Kidney tubule cell (primary cell): ENCODE measurements at places on chromosomes 6 and 20.

- DNase-seq: no peak
These were observed 455.9 kb upstream of the JARID2 start for GRCh38 chr6:14789996-14790395.

GRCh38 chr6:16766043-16766536, 4.8 kb upstream of the ATXN1 start:
- peak; percentile 94 for DNase-seq

DNA sequence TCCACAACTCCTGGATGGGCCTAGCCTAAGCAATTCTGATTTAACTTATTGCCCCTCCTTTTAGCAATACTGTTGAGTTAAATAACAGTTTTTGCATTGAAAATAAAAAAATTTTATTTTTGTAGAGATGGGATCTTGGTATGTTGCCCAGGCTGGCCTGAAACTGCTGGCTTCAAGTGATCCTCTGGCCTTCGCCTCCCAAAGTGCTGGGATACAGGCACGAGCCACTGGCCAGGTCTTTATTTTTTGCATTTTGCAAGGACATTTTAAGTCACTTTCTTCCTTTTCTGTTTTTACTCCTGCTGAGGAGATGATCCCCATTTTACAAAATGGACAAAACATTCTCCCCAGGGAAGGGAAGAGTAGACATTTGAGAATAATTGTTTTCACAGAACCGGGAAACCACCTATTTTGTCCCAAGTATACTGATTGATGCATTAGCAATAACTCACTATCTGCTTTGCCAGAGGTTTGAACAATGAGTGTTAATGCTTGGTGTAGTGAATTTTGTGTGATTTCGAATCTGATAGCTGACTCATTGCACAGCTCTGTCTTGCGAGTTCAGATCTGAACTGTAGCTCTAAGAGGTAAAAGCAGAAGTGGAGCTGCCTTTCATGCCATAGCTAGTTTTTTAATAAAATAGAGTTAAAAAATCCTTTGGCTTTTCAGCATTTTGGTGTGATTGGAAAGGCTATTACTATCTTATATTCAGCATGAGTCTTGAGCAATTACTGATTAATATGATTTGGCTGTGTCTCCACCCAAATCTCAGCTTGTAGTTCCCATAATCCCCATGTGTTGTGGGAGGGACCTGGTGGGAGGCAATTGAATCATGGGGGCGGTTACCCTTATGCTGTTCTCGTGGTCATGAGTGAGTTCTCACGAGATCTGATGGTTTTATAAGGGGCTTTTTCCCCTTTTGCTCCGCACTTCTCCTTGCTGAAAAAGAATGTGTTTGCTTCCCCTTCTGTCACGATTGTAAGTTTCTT, 20.9 kb downstream of the IGF2R start:
- peak; percentile 56 for DNase-seq

- DNase-seq: no peak
These were observed 3.1 kb downstream of the GTSF1L start for GRCh38 chr20:43723735-43724134.

DNA sequence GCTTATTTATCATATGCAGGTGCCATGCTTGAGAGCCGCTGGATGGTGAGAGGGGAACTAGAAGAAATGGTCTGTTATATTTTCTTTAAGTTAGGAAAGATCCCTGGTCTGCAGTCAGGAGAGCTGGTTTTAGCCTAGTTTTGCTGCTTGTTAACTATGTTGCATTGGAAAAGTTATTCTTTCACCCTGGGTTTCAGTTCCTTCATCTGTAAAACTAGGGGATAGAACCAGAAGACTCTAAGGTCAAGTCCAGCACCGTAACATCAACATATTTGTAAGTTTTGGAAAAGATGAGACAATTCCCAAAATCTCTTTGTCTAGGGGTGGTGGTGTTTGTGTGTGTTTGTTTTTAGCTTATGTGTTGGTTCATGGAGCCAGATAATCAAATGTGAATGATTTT, 304.0 kb downstream of the QKI start:
- no peak for DNase-seq

DNA sequence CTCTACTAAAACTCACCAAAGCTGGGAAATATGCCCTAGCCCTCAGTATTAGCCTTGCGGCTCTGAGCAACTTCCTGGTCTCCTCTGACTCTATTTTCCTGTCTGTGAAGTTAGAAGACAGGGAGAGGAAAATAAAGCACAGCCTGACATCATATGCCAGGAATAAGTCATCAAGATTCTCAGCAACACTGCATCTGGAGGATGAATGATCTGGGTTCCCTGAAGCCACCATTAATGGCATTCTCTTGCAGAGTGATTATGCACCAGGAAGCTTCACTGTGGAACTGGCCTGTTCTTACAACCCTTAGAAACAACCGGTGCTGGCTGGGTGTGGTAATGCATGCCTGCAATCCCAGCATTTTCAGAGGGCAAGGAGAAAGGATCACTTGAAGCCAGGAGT, 12.4 kb downstream of the ADGRF5 start:
- DNase-seq: peak; percentile 66

DNA sequence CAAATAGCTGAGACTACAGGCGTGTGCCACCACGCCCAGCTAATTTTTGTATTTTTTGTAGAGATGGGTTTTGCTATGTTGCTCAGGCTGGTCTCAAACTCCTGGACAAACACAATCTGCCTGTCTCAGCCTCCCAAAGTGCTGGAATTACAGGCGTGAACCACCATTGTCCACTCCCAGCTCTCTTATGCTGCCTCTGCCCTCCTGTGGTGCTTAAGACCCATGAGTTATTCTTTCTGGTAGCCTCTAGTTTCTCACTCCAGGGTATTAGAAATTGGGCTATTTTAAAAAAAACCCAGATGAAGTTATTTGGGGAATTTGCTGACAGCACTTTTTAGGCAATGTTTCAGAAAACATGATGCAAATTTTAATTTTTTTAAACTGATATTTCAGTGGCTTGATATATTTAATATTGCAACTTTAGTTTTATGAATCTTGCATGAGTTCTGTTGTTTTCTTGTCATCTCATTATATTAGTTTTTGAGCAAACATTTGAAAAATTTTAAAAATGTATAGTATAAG, 114.0 kb upstream of the FOXO3 start:
- no peak for DNase-seq

GRCh38 chr6:135182071-135183001, 1.2 kb downstream of the MYB start:
- peak; percentile 7 for DNase-seq

DNA sequence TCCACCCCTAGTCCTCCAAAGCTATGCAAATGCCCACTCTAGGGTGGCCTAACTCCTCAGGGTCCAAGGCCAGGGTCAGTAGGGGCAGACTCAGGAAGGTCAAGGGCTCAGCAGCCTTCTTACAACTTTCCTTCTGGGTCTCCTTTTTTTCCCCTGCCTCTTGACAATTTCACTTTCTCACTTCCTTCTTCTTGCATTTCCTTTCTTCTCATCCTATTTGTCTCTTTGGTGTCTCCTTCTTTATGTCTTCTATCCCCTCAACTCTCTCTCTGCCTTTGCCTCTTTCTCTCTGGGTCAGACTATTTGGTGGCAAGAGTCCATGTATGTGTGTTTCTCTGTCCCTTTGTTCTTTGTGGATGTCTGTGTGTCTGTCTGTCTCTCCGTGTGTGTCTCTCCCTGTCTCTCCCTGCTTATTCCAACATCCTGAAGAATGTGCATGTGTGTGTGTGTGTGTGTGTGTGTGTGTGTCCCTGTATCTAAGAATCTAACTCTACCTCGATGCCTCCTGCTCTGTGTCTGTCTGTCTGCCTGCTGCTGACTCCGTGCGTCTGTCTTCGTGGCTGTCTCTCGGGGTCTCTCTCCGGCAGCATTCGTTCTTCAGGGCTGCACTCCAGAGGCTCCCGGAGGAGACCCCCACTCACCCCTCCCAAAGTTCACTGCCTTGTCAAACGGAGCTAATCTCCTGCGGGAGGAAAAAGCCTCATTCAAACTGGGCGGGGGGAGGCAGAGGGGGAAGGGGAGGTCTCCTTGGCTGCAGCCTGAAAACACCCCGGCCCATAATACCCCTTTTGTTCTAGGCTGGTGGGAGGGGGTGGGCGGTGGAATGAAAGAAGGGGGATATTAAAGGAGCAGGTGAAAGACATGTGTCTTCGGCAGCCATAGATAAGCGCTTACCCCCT, 51.7 kb upstream of the FOXP4 start:
- no peak for DNase-seq
